Activated effector memory CD4-positive, alpha-beta T cell treated with anti-CD3 and anti-CD28 coated beads, Interleukin-2, amount 50 U/mL, for 16 hours (primary cell): ENCODE measurements at places on chromosomes 11 and 22.

- DNase-seq, result no peak
Observed at GRCh38 chr22:29985912-29986311, 94.4 kb upstream of the HORMAD2 start.

DNA sequence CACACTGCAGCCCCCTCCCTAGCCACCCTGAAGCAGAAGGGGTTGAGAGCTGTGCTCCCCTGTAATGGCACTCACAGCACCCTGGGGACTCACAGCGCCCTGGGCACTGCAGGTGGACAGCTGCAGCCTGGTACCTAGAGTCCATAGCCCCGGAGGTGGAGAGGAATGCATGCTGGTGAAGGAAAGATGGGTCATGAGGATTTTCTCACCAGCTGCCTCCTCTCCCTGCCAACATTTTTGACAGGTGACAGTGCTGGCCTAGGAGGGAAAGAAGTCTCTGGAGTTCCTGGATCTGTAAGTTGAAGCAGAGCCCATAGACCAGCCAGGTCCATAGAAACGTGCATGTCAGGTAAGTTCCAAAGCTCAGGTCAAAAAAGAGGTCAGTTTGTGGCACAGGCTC, 330.5 kb downstream of the TENM4 start:
- DNase-seq, result no peak

GRCh38 chr22:32005453-32005852, 37.6 kb upstream of the SLC5A1 start:
- DNase-seq, result no peak

GRCh38 chr11:20041499-20041898, 118.8 kb downstream of the DBX1 start:
- DNase-seq, result no peak

GRCh38 chr11:70371241-70371640, 27.1 kb upstream of the CTTN start:
- no peak for DNase-seq

DNA sequence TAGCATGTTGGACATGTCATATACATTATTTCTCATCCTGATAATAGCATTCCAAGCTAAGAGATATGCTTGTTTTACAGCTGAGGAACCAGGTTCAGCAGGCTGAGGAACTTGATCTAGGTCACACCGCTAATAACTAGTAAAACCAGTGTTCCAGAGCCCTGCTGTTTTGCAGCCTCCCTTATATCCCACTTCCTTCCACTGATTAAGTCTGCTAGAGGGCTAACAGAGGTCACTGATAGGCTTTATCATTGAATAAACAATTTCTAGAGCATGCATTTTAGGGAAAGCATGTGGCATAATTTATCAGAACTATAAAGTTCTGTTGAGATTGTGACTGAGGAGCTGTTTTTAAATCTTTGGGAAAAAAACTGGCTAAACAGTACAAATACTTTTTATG, 54.0 kb downstream of the UVRAG start:
- DNase-seq, result no peak
